NCI-H82 (cell line): ENCODE measurements at places on chromosomes 2 and 18.
A peak's percentile ranks its signal among the peaks of the same experiment; 100 is the strongest.

DNA sequence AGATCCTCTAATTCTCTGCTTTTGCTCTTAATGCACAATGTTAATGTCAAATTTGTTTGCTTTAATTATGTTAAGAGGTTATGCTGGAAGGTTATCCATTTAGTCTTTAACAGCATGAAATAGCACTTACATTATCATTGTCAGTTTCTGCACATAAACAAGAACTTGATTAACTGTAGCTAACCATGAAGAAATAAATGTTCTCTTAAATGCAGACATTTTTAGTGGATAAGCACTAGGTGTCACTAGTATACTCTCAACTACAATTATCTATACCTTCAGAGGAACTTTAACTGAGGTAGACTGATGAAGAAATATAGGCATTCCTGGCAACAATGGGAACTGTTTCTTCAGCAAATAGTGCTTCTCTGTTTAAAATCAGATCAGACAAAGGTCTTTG is 178.8 kb upstream of the CHST9 start:
- DNase-seq, result peak; percentile 38

DNA sequence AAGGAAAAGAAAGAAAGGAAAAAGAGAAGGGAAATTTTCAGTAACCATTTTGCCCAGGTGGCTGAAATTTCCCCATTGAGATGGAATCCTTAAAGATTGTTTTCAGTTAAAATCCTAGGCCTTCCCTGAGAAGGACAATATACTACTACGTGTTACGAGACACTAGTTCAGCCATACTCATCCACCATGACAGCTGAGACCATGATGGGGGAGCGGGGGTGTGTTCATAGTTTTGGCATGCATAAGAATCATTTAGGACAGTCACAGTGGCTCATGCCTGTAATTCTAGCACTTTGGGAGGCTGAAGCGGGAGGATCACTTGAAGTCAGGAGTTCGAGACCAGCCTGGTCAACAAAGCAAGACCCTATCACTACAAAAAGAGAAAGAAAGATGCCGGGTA is 28.0 kb downstream of the PLA2R1 start:
- DNase-seq, result no peak

- no peak for DNase-seq
Observed at GRCh38 chr2:128879161-128879560, 560.5 kb upstream of the HS6ST1 start.

GRCh38 chr2:231717281-231718171 is 9.2 kb downstream of the PTMA start:
- peak; percentile 73 for DNase-seq

GRCh38 chr18:33404244-33404873 is 36.2 kb downstream of the CCDC178 start:
- DNase-seq, result no peak
